ENCODE measurements at places on chromosomes 6 and 20. TPM values are rescaled to one million over a fixed set of nuclear protein-coding genes. Genes with fewer than 3 reads are reported as not detected.
A peak's percentile ranks its signal among the peaks of the same experiment; 100 is the strongest.

DNA sequence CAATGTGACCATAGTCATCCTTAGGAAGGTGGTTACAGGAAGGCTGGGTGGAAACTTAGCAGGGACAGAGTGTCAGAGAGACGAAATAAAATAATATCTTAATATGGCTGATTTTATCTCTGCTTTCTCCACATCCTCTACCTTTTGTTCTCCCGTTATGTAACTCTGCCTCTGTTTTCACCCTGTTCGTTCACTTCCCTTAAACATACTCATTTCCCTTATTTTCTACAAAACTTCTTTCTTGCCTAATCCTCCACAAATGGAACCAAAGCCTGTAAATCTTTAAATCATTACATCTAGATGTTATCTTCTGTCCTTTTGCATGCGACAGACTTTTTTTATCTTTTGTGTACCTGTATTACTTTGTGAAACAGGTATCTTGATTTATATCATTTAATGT is 23.3 kb upstream of the CRIP3 start:
- DNase-seq: no peak

- no peak for DNase-seq
Observed at GRCh38 chr6:107731422-107732319, 92.4 kb downstream of the SCML4 start.

OR12D2 gene
- not detected for total RNA-seq

- no peak for DNase-seq
Observed at GRCh38 chr6:111477481-111477938, 5.5 kb downstream of the REV3L start.

DNA sequence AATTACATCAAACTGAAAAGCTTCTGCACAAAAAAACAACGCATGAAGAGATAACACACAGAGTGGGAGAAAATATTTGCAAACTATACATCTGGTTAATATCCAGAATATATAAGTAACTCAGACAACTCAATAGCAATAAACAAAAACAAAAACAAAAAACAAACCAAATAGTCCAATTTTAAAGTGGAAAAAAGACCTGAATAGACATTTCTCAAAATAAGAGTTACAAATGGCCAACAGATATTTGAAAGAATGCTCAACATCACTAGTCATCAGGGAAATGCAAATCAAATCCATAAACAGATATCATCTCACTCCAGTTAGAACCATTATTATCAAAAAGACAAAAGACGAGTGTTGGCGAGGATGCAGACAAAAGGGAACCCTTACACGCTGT is 28.8 kb upstream of the TOP1 start:
- no peak for DNase-seq

HLA-DRB1 gene
- total RNA-seq: 88.9 TPM

GRCh38 chr6:140460267-140460666 is 1085.8 kb upstream of the CITED2 start:
- no peak for DNase-seq

GRCh38 chr6:158653577-158654354 is 3.9 kb downstream of the SYTL3 start:
- peak; percentile 42 for DNase-seq
